ENCODE measurements at places on chromosomes 1 and 21.

DNA sequence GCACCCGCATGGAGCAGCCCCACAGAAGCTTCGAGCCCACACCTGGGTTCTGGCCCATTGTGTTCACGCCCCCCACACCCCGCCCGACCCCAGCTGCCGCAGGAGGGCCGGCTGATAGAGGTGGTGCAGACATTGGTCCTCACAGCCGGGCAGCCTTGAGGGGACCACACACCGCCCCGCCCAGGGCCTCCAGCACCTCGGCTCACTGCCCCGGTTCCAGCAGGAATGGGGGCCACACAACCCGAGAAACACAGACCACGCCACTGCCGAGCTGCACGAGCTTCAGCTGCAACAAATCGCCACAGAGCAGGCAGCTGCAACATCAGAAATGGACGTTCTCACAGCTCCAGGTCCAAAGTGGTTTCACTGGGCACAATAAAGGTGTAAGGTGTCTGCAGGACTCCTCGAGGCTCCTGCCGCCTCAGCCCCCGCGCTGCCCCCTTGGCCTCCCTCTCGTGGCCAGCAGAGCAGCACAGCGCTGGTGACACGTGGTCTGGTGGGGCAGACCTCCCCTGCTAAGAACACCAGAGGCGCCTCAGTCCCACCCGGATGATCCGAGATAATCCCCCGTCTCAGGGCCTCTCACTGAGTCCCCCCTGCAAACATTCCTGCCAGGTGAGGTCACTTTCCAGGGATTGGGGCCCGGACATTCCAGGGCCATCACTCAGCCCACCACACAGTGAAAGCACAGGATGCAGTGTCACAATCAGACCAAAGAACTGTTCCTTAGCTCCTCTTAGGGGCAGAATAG, 62.3 kb upstream of the ADARB1 start:
- no peak for DNase-seq

- DNase-seq: no peak
These were observed 22.6 kb upstream of the TRABD2B start for GRCh38 chr1:48019714-48020315.

- no peak for DNase-seq
These were observed 17.5 kb upstream of the KIF14 start for GRCh38 chr1:200638073-200638472.

GRCh38 chr21:34707876-34708325, 39.1 kb downstream of the CLIC6 start:
- DNase-seq: peak; percentile 36

DNA sequence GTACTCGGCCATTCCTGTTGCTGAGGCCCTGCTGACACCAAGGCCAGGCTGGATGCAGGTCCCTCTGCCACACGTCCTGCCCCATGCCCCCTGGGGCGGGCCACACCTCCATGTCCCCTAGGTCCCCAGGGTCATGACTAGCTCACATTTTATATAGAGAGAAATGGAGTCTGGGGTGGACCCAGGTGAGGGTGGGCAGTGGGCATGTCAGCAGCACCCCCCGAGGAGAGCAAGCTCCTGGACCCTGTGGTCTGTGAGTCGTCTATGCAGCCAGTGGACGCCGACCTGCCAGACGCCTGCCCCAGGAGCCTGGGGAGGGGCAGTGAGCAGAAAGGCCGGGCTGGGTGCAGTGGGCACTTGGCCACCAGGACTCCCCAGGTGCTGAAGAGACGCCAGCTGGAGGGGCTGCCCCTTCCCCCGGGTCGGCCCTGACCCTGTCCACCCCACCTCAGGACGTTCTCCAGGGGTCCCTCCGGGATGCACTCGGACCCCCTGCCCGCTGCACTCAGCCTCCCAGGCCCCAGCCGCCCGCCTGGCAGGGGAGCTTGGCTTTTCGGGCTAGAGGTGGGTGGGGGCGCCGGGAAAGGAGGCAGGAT, 15.9 kb downstream of the SAMD11 start:
- no peak for DNase-seq

DNA sequence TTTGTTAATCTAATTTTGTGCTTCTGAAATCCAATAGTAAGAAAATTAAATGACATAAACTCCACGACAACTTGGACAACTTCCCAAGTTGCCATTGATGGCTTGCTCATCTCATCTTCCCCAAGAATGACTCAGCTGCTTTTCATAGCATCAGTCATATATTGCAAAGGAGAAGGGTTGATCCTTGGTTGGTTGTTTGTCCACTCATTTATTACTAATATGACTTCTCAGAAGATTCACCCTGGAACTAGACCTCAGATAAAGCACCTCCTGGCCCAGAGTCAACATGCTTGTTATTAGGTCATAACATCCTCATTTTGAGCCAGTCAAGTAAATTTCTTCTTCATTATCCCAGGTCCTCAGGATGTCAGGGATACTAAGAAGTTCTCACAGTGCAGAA, 2.3 kb upstream of the LCE3D start:
- DNase-seq: no peak

- peak; percentile 73 for DNase-seq
These were observed 15.8 kb upstream of the TAS1R2 start for GRCh38 chr1:18875107-18875795.

DNA sequence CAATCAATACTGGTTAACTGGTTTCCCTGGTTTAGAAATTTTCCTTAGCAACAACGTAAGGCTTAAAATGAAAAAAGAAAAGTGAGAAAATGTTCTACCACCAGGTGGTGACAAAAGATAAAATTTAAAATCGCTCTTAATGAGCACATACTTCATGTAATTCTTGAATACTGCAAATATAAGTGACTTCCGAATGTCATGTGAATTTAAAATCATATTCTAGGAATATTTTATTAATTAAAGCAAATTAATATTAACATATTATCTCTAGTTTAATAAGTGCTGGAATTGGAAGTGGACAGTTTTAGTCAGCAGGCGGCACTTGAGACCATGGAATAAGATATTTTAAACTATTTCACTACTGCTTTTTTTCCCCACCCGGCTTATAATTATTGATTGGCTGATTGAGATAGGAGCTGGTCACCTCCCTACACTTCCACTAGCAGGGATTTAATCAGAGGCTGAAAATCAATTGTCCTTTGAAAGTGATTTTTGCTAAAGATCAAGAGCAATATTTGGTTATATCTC, 5.0 kb upstream of the ADAMTS1 start:
- no peak for DNase-seq

- DNase-seq: no peak
These were observed 37.7 kb downstream of the ODR4 start for GRCh38 chr1:186413319-186413718.

DNA sequence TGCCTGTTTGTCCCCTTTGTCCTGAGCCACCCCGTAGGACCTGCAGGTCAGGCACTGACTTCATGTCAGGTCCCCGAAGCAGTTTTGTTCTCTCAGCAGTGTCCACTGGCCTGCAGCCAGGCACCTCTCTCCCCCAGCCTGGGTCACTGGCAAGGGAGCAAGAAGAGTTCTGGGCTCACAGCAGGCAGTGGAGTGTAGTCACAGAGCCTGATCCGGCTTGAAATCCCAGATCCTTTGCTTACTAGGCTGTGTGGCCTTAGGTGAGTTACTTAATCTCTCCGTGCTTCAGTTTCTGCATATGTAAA, 34.2 kb downstream of the L1TD1 start:
- DNase-seq: no peak

DNA sequence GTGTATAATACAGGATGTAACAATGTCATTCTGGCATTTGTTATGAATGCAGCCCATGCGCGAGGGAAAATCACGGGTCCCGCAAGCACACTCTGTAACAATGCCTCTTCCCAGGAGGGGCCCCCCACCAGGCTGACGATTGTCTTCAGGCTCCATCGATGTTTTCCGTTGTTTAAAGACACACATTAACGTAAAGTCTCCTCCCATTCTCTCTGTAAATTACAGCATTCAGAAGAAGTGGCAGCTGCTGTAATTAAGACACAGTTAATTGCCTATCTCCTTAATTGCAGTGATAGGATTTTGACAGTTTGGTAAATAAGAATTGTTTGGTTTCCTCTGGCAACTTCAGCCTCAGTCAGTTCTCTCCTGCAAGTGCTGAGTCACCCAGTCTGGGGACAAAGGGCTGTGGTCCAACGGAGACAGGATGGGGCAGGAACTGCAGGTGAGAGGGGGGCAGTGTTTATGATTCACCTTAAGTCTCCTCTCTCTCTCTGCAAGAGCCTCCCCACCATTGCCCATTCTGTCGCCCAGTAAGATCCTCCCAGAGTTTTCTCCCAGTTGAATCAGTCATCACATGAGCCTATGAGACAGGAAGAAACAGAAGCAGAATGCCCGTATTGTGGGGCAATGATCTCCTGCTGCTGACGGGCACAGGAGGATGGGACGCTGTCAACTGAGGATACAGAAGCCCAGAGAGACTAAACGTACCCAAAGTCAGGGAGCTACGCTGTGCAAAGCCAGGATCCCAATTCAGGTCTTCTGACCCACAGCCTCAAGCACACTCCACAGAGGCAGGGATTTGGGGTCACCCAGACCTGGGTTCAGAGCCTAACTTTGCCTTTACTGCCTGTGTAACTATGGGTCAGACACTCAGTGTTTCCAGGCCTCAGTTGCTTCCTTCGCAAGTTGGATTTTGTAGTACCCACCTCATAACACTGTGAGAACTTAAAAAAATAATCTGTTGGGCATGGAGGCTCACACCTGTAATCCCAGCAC, 110.0 kb downstream of the ADSS2 start:
- DNase-seq: no peak

DNA sequence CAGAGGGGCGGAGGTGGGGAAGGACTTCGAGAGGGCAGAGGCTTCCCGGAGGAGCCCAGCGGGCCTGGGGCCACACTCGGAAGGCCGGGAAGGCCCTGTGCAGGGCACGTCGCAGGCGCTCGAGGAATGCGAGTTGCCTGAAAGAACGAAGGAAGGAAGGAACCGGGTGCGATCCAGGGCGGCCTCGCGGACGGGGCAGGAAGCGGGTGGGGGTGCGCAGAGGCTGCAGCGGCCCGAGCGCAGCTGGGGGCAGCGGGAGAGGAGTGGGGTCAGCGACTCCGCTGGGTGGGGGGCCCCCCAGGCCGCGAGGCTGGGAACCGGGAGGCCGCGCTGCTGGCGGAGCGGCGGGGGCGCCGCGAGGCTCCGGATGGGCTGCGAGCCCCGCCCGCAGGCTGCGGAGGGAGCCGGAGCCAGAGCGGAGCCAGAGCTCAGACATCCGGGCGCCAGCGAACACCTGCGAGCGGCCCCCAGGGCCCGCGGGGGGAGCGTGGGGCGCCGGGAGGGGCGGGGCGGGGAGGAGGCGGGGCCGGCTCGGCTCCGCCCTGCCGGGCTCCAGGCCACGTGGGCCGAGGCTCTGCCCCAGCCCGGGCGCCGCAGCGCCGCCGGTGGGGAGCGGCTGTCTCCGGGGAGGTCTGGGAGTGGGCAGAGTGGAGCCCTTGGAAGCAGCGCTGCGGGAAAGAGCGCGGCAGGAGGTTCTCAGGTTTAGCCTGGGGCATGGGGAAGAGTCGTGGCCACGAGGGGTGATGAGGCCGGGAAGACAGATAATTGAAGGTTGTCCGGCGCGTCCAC, 4.6 kb downstream of the ID3 start:
- DNase-seq: peak; percentile 83

GRCh38 chr21:43717967-43718871, 710 bp upstream of the PDXK start:
- no peak for DNase-seq

DNA sequence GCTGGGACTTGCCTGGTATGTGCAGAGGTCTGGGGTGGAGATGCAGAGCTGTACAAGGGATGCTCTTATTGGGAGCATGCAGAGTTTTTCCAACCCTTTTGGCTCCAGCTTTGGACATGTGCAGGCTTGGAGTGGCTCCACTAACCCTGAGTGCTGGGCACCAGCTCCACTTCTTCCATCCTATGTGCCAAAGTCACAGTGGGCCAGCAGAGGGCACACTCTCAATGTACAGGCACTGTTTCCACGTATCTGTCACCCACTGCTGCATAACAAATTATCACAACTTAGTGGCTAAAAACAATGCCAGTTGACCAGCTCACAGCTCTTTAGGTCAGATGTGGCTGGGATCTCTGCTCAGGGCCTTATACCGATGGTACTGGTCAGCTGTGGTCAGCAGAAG, 631.8 kb downstream of the AJAP1 start:
- DNase-seq: peak; percentile 12

DNA sequence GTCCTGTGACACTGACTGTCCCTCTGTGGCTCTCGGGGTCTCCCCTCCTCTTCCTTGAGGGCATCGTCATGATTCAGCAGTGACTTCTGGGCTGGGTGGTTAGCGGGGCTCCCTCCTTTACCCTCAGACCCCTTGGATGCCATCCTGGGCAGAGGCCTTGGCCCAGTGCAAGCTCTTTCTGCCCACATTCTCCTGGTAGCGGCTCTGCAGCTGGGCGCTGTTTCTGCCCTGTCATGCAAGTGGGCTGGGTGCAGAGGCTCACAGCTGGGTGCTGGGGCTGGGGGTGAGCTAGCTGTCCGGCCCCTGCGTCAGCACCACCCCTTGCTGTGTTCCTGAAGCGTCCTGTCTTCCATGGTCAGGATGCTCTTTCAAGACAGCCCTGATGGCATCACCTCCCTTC, 158.5 kb downstream of the PCBP3 start:
- DNase-seq: no peak

DNA sequence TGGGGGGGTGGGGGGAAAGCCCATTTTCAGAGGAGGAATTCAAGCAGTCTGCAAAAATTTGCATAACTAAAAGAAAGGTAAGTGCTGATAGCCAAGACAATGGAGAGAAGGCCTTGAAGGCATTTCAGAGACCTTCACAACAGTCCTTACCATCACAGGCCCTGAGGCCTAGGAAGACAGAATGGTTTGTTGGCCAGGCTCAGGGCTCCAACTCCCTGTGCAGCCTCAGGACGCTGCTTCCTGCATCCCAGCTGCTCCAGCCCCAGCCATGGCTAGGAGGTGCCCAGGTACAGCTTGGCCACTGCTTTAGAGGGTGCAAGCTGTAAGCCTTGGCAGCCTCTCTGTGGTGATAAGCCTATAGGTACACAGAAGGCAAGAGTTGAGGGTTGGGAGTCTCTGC, 571.6 kb downstream of the MATN1 start:
- no peak for DNase-seq

GRCh38 chr21:22106720-22107410, 1108.7 kb downstream of the NCAM2 start:
- no peak for DNase-seq

GRCh38 chr1:54302549-54302948, 102.6 kb downstream of the MRPL37 start:
- DNase-seq: no peak

DNA sequence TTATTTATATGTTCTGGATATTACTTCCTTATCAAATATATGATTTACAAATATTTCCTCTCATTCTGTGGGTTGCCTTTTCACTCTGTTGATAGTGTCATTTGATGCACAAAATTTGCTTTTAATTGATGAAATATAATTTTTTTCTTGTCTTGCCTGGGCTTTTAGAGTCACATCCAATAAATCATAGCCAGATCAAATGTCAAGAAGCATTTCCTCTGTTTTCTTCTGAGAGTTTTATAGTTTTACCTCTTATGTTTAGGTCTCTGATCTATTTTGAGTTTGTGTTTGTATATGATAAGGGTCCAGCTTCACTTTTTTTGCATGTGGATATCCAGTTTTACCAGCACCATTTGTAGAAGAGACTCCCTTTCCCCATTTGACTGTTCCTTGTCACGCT, 29.5 kb downstream of the CD46 start:
- DNase-seq: no peak

GRCh38 chr1:225953315-225953714, 12.3 kb upstream of the LEFTY2 start:
- no peak for DNase-seq

Measured in activated naive CD8-positive, alpha-beta T cell treated with anti-CD3 and anti-CD28 coated beads, Interleukin-2, amount 50 U/mL, for 24 hours (primary cell).